NCI-H1694 (cell line): ENCODE measurements at places on chromosomes 6 and 20.
A peak's percentile ranks its signal among the peaks of the same experiment; 100 is the strongest.

DNA sequence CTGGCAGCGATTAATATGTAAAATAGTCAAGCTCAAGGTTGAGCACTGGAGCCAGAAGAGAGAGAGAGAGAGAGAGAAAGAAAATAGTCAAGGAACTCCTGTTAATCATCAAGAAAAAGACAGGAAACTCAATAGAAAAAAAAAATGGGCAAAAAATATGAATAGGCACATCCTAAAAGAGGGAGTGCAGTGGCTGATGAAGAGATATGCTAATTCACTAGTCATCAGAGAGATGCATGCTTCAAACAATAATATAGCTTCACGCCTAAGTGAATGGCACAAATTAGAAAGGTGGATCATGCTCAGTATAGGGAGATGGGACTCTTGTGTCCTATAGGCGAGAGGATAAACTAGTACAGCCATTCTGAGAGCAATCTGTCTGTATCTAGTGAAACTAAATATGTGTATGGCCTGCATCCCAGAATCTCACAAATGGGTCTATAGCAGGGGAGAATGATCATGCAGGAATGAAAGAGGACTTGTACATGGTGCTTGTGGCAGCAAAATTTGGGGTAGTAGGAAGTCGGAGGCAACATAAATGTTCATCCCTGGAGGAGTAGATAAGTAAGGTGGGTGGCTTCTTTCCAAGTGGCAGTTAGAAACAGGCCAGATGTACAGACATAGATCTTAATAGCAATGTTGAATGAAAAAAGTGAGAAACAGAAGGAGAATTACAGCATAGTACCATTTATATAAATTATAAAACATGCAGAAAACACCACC is 176.8 kb downstream of the VEGFA start:
- DNase-seq, result no peak

DNA sequence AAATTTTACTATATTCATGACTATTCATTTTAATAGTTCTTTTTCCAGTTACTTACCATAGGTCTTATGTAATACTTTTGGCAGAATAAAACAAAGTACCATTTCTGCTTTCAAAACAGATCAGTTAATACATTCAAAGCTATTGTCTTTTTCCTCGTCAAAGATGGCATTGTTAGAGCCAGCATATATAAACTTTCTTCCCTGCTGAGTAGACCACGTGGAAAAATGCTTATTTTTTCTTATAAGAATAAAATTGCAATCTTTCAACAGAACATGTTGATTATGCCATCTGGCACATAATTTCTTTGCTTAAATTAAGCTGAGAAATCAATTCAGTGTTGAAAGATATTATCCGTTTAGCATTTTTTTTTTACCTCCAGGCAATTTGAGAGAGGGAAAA is 34.9 kb upstream of the EXOC2 start:
- no peak for DNase-seq

DNA sequence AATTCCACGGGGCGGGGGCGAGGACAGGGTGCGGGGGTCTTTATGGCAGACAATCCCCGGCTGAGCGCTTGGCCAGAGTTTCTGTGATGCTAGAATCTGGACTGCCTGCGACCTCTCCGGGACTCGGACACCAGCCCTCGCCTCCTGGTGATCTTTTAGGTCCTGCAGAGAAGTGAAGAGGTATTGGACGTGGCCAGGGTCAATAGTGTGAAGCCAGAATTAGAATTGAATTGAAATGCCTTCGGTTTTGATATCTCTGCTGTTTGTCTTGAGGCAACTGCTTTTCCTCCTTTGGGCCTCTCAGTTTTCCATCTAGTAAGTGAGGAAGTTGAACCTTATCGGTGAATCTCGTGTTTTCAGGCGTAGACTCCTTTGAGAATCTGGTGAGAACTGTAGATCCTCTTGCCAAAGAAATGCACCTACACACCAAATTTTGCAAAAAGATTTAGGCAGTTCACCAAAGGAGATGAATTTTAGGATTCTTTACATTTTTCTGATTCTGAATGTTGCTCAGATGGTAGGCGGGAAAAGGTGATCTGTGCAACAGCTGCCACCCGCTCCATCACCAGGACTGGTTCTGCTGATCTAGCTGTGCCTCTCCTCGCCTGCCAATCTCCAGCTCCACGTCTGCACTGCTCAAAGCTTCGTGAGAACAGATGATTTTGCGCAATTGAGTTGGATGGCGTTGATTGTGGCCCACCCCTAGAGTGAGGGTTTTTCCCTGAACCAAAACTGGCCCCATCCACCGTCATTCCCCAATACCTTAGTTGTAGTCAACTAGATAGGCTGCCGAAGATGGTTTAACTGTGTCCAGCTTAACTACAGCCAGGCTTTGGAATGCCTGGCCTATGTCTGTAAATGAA is 837 bp upstream of the OSER1 start:
- no peak for DNase-seq

DNA sequence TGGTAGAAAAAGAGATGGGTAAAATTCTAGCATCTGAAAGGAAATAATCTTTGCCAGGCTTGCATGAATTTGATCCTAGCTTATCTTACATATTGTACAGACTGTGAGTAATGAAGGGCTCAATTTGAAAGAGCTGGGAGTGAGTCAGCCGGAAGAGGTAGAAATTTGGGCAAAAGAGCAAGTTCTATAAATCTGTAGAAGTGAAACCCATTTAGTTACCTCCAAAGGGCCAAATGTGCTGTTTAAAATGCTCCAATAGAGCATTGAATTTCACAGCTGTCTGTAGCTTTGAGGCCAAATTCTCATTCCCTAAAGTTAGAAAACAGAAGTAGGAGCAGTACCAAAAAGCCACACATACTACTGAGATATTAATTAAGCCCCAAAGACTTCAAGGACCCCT is 466.1 kb downstream of the BTBD3 start:
- DNase-seq, result no peak

- peak; percentile 94 for DNase-seq
Measured at GRCh38 chr6:93419304-93420162, at the start of gene EPHA7. Gene EPHA7, minus strand, starts transcription at chr6:93419559. Its CDS starts 218 bp downstream, at chr6:93419341.

- DNase-seq, result no peak
Measured at GRCh38 chr6:57109880-57110279, 19.9 kb downstream of the ZNF451 start.

- DNase-seq, result no peak
Measured at GRCh38 chr6:21138336-21139069, 455.0 kb upstream of the SOX4 start.

DNA sequence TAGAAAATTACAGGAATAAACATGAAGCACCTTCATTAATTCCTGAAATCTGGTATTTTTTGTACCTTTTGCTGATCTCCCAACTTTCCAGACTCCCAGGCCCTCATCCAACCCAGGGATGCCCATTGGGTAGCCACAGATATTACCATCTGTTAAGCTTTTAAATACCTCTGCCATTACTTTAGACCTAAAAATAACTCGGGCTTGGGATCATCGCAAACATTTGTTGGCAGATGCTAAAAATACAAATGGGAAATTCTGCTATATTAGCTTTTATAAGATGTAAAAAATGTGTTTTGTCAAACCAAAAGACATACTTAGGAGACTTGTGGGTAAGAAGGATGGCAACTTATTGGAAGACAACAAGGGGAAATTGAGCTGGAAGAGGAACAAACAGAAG is 376.1 kb downstream of the CENPW start:
- no peak for DNase-seq

DNA sequence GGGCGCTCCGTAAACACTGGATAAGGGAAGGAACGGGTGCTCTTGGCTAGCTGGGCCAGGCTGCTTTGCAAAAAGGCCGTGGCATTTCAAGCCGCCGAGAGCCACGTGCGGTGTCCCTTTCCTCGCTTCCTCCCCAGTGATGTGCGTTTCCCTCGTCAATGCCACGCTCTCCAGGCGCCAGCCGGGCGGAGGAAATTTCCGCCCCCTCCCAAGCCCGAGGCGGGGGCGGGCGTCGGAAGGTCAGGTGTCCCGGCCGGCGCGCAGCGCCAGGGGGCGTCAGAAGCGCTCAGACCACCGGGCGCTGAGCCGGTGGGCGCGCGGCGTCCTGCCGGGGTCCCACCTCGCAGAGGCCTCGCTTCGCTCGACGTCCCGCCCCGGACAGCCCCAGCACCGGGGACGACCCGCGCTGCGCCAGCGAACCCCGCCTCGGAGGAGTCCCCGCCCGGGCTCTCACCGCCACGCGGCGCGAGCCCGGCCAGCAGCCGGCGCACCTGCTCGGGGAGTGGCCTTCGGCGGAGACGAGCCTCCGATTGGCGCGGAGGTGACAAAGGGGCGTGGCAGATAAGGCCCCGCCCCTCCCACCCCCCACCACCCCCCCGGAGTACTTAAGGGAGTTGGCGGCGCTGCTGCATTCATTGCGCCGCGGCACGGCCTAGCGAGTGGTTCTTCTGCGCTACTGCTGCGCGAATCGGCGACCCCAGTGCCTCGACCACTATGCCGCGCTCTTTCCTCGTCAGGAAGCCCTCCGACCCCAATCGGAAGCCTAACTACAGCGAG is at the start of gene SNAI1:
SNAI1 (plus strand) TSS at position 635 of the 777 bp plus-strand sequence; CDS start at position 715, 80 bp downstream.
- peak; percentile 53 for DNase-seq

DNA sequence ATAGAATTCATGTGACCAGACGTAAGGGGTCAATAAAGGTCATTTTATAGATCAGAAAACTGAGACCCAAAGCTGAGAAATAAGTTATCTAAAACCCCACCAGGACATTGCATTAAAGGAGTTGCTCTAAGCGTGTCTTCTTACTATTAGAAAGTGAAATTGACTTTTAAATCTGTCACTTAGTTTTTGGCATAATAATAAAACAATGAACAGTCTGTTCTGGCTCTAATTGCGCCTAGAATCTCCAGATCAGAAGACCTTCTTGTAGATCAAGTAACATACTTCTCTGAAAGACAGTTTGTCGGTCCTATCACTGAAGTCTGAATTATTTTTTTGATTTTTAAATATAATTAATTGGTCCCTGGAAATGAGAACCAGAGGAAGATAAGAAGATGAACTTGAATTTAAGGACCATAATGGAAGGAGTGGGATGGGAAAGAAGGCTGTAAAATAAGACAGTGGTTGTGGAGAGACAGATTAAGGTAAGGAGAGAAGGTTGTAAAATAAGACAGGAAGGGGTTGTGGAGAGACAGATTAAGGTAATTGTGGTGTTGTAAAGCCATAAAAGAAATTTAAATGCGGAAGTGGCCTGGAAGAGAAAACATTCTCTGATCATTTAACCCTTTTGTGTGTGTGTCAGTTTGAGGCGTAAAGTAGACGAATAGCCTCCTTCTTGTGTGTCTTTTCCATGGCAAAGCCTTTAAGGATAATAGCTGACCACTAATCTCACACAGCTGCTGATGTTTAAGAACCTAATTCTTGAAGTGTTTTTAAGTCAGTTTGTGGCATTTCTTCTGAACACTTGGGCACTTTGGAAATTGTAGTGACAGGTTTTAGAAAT is 20.1 kb downstream of the TOP1 start:
- DNase-seq, result no peak

GRCh38 chr6:24933266-24933665 is 2.5 kb downstream of the RIPOR2 start:
- DNase-seq, result no peak

DNA sequence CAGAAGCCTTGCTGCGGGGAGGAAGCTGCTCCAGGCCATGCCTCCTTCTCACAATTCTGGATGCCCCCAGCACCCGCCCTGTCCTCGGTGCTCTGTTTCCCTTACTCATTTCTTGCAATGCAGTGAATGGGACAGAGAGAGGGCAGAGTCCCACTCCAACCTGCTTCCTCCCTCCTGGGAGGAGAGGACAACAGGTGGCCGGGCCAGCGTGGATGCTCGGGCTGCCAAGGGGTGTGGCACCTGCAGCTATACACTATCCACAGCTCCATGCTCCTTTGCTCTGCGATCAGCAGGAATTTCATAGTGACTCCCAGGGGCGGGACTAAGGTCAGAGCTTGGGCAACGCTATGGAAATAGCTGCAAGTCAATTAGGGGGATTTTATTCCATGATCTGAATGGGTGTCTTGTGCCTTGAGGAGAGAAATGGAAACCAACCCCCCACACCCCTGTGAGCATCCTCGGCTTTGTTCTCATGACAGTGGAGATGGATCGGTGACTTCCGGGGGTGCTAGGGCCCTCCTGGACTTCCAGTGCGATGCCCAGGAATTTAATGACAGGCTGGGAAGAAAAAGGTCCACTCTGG is 192.5 kb downstream of the MYLK4 start:
- no peak for DNase-seq

- DNase-seq, result no peak
Measured at GRCh38 chr6:161249327-161249726, 24.5 kb downstream of the AGPAT4 start.

DNA sequence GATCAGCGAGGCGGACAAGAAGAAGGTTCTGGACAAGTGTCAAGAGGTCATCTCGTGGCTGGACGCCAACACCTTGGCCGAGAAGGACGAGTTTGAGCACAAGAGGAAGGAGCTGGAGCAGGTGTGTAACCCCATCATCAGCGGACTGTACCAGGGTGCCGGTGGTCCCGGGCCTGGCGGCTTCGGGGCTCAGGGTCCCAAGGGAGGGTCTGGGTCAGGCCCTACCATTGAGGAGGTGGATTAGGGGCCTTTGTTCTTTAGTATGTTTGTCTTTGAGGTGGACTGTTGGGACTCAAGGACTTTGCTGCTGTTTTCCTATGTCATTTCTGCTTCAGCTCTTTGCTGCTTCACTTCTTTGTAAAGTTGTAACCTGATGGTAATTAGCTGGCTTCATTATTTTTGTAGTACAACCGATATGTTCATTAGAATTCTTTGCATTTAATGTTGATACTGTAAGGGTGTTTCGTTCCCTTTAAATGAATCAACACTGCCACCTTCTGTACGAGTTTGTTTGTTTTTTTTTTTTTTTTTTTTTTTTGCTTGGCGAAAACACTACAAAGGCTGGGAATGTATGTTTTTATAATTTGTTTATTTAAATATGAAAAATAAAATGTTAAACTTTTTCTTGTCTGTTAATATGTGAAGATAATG is 2.2 kb downstream of the HSPA1B start:
- peak; percentile 34 for DNase-seq

- no peak for DNase-seq
Measured at GRCh38 chr6:372336-372911, 19.1 kb upstream of the IRF4 start.

DNA sequence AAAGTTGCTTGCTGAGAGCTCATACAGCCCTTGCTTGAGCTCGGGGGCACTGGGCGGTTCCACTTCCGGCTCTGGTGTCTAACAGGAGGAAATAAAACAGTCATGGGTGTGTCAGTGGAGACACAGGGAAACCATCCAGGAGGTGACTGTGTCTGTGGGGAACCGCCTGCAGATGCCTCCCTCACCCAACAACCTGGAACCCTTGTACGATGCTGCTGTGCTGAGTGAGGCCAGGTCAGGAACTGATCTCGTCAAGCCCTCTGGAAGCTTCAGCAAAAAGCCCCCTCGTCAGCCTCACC is 15.5 kb downstream of the TXNDC5 start:
- no peak for DNase-seq

GRCh38 chr6:159172091-159172491 is 2.9 kb downstream of the FNDC1 start:
- no peak for DNase-seq

- no peak for DNase-seq
Measured at GRCh38 chr6:51711876-51712275, 375.5 kb downstream of the PKHD1 start.

DNA sequence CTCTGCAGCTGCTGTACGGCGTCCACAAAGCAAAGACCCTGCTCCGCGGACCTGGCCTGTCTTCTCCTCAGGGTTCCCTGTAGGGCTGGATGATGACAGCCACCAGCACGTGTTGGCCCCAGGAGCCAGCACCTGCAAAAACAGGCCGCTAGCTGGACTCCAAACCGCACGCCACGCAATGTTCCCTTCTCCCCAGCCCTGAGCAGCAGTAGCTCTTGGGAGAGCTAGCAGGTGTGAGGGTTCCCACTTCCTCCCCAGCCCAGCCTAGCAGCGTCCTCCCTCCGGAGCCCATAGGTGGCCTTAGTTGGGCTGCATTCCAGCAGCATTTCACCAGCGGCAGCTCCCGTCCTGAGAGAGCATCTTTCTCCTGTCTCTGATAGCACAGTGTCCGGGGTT is 42.3 kb downstream of the DACT2 start:
- DNase-seq, result no peak

- no peak for DNase-seq
Measured at GRCh38 chr6:132413499-132413802, 12.2 kb upstream of the MOXD1 start.
